Activated CD8-positive, alpha-beta memory T cell treated with anti-CD3 and anti-CD28 coated beads for 24 hours (primary cell): ENCODE measurements at places on chromosomes 3 and 15.

GRCh38 chr3:122975163-122975923 lies 52.2 kb downstream of the SEMA5B start:
- no peak for DNase-seq

DNA sequence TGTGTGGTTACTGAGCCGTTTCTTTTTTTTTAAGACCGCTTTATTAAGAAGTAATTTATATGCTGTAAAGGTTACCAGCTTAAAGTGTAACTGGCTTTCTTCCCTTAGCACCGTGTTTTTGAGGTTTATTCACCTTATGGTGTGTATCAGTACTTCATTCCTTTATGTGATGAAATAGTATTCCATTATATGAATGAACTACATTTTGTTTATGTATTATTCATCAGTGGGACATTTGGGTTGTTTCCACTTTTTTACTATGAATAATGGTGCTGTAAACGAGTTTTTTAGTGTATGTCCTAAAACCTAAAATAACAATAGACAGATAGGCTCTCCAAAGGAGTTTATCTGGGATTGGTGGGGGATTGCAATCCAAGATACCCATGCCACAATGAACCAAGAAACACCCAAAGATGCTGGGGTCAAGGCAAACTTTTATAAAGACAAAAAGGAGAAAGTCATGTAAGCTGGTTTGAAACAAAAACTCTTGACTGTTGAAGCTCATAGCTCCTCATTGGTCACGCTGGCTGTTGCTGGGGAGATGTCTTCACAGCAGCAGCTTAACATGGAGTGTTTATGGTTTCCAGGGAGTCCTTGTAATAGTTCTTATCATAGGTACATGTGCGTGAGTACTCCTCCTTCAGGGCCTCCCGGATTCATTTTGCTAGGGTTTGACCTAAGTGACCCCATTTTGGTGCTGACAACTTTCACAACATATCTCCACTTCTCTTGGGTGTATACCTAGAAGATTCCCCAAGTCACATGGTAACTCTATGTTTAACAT lies 16.0 kb downstream of the TM2D3 start:
- no peak for DNase-seq

- DNase-seq = no peak
Observed at GRCh38 chr3:123733341-123733740, 148.5 kb upstream of the HACD2 start.

DNA sequence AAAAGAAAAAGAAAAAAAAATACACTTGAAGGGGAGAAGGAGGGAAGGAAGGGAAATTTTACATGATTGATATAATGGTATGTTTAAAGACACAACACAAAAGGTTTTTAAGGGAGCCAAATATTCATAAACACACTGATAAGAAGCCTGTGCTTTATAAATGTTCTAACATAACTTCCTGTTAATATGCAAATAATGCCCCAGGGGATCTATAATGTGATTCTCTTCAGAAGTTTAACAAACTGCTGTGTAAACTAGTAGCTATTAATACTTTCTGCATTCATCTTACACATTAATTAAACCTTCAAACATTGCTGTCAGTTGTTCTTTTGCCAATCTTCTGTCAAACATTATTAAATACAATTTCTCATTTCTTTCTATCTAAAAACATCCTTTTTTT lies 231.6 kb downstream of the TJP1 start:
- no peak for DNase-seq

GRCh38 chr15:29968099-29968894 lies 114.5 kb upstream of the GOLGA8J start:
- no peak for DNase-seq
